GM18507 (cell line): ENCODE measurements at places on chromosomes 7 and 10.

DNA sequence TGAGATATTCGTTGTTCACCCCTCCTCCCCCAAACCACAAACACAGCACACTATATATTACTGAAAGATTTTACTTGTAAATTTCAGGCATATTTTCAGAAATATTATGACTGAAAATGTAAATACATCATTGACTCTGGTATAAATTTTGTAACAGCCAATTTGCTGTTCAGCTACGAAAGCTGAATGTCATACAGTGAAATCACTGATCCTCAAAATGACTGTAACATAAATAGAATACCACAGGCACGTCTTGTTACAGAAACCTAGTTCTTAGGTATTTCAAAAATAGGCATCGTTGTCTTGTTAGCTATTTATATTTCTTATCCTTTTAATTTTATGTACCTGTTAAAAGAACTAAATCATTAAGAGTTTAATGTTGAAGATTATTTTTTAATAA, 15.1 kb downstream of the TRUB1 start:
- DNase-seq = no peak

DNA sequence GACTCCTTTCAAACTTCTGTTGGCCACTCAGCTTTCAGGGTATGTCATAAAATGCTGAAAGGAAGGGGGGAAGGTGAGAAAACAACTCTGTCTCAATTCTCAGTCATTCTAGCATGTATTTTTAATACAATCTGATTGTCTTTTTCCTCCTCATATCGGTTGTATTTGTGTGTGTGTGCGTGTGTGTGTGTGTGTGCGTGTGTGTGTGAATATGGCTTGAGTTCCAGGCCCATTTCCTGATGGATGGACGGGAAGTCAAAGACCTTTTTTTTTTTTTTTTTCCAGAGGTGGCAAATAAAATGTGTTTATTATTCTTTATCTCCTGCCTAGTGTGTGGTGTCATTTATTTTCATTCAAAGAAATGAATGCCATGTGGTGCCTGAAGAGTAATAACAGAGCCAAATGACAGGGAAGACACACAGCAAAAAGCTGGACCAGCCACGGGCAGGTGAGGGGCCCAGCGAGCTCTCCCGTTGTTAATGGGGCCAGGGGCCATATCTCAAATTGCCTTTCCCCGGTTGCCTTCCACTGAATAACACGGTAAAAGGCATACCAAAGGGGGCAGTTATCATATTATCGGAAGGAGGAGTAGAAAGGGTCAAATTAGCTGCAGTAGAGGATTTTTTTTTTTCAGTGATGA, 3.1 kb upstream of the PLXNA4 start:
- no peak for DNase-seq

DNA sequence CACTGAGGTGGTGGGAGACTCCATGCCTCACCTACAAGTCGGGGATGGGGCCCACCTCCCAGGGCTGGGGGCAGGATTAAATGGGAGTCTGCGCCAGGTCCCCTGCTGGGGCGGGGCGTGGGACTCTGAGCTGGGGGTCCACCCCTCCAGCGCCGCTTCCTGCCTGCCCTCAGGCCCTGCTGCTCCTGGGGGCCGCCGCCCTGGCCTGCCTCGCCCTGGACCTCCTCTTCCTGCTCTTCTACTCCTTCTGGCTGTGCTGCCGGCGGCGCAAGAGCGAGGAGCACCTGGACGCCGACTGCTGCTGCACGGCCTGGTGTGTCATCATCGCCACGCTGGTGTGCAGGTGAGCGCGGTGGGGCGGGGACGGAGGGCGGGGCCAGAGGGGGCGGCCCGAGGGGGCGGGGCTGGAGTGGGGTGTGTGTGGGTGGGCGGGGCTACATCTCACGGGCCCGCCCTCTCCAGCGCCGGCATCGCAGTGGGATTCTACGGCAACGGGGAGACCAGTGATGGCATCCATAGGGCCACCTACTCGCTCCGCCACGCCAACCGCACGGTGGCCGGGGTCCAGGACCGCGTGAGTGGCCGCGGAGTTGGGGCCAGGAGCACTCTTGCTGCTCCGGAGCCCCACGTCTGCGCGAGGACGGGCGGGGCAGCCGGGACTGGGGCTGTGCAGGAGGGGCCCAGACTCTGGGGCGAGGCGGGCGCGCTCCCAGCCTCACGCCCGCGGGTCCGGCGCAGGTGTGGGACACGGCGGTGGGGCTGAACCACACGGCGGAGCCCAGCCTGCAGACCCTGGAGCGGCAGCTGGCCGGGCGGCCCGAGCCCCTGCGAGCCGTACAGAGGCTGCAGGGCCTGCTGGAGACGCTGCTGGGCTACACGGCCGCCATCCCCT, 15.1 kb downstream of the TTYH3 start:
- DNase-seq = no peak

GRCh38 chr10:21292763-21293517, 232.5 kb downstream of the SKIDA1 start:
- DNase-seq = no peak

DNA sequence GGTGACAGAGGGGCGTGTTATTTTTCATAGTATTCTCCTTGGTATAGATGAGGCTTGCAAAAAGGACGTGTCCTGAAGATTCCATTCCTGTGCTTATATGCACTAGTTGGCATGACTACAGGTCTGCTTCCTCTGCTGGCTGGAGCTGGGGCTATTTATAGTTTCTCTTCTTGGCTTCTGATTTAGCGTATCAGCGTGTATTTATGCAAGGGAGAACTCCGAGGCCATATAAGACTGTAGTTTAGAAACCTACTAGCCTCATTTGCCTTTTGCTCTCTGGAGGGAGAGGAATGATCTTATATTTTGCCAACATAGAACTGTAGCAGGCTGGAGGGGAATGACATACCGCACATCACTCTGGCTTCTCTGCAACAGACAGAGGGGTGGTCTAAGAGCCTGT, 39.7 kb downstream of the CACNB2 start:
- DNase-seq = no peak

- no peak for DNase-seq
Measured at GRCh38 chr7:40219917-40220316, 85.1 kb downstream of the SUGCT start.

DNA sequence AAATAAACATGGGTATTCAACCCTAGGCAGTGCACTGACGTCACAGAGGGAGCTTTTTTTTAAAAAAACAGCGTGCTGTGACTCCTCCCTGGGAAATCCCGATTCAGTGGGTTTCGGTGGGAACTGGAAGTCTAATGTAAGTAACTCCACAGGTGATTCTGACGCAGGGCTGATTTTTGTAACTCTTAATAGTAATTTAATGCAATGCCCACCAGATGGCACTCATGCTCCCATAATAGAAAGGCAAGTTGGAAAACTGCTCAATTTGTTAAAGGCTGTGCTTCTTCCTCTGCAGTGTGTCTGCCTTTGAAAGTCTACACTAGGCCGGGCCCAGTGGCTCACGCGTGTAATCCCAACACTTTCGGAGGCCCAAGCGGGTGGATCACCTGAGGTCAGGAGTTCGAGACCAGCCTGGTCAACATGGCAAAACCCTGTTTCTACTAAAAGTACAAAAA, 10.9 kb upstream of the RSU1 start:
- DNase-seq = no peak

GRCh38 chr7:19677180-19677579, 31.7 kb downstream of the POLR1F start:
- DNase-seq = no peak

- no peak for DNase-seq
Measured at GRCh38 chr7:94301024-94301586, 93.6 kb upstream of the COL1A2 start.

DNA sequence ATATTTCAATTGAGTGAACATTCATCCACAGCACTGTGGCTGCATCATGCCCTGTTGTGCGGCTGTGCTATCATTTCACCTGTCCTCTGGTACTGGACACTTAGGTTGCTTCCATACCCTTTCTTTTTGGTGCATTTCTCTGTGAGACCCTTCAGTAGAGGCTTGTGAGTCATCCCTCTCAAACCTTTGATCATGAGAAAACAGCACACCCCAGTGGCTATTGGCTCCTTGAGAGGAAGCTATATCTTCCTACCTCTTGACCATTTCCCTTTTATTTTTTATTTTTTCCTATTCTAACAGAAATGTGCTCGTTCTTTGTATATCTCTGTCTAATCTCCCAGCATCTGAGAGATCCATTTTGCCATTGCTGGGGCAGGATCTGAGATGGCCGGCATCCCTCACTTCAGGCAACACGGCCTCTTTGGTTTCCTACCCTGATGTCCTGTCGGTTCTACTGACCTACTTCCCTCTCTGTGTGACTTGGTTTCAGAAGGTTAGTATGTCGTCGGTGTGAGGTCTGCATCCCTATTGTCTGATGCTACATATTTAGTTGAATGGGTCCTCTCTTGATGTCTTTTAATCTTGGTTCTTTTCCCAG, 23.8 kb upstream of the PIK3AP1 start:
- DNase-seq = no peak

DNA sequence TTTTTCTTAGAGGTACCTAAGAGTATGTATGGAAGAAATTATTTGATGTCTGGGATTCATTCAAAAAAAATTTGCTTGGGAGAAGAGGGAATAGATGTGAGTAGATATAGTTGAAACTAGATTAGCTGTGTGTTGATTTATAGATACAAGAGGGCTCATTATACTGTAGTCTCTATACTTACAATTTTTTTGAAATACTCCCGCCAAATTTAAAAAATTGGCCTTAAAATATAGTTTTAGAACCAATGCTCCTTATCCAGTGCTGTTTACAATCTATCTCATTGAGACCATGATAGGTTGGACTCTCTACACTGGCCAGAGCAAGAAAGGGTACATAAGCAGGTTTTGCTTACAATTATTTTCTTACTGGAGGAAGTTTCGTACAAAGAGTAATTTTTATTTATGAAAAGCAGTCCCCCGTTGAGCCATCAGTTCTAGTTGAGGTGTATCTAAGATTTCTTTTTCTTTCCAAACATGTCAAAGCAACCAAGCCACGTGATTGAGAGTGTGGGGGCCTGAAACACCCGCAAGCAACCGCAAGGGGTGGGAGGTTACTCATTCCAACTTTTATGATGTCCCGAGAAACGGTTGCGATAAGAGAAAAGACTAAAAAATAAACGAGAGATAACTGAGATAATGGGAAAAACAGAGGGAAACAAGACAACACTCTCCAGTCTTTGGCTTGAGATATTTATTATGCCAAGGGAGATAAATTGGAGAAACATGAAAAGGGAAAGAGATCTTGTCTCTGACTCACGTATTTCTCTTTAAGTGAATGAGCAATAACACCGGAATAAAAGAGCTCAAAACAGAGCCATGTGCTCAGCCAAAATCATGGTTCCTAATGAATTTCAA, 729.2 kb downstream of the LRMDA start:
- DNase-seq = no peak

- no peak for DNase-seq
Measured at GRCh38 chr10:474406-474805, 215.1 kb downstream of the DIP2C start.

- DNase-seq = no peak
Measured at GRCh38 chr7:51261117-51261835, 55.3 kb downstream of the COBL start.

GRCh38 chr10:2744547-2745200, 322.7 kb upstream of the PFKP start:
- DNase-seq = no peak

GRCh38 chr10:8504499-8504898, 450.0 kb downstream of the GATA3 start:
- no peak for DNase-seq

DNA sequence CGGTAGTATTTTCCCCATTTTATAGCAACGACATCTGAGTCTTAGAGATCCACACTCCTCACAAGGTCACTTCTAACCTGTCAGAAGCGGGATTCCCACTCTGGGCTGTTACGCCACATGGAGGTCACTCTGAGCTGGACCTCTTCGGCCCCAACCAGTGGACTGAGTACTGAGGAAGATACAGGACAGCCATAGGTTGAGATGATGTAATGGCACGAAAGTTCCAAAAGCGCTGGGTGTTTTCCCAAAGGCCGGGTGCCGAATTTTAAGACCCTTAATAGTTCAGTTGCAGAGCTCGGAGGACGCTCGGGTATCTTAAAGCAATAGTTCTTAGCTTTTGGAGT, 699 bp downstream of the GHITM start:
- no peak for DNase-seq

DNA sequence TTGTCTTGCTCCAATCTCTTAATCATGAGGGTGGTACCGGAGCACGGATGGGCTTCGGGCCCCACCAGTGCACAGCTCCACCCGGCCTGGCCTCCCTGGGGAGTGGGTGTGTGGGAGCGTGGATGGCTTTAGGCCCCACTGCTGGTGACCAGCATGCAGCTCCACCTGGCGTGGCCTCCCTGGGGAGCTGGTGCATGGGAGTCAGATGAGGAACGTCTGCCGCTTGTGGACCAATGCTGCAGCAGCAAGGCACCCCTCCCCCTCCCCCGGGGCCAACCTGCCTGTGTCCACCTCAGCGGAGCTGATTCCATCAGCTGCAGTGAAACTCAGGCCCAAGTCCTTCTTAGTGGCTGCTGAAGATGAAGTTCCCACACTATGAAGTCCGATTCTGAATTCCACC, 511.4 kb downstream of the PTPRN2 start:
- DNase-seq = no peak

GRCh38 chr7:151798851-151799448, 78.0 kb downstream of the PRKAG2 start:
- DNase-seq = no peak

- no peak for DNase-seq
Measured at GRCh38 chr10:71830726-71831125, 20.3 kb downstream of the PSAP start.

- no peak for DNase-seq
Measured at GRCh38 chr10:72089618-72090017, 1.3 kb upstream of the SPOCK2 start.

- no peak for DNase-seq
Measured at GRCh38 chr7:158824028-158824427, 5.3 kb downstream of the ESYT2 start.

- DNase-seq = no peak
Measured at GRCh38 chr7:157710396-157710795, 373.6 kb downstream of the DNAJB6 start.

DNA sequence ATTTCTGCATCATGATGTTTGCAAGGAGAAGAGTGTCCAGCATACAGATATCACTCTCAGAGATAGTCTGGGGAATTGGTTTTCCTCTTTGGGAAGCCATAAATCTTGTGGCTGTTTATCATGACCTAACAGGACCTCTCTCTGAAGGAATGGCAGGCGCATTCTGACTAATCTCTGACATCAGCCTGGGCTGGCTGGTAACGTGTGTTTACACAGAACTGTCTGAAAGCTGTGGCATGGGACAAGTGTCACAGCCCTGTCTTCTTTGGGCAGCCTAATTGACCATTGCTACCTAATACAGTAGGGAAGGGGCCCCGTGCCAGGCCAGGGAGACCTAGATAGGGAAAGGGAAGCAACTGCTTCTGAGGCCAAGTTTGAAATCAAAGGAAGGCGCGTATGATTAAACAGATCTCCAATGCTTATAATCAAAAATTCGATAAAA, 73.9 kb upstream of the CABCOCO1 start:
- no peak for DNase-seq

DNA sequence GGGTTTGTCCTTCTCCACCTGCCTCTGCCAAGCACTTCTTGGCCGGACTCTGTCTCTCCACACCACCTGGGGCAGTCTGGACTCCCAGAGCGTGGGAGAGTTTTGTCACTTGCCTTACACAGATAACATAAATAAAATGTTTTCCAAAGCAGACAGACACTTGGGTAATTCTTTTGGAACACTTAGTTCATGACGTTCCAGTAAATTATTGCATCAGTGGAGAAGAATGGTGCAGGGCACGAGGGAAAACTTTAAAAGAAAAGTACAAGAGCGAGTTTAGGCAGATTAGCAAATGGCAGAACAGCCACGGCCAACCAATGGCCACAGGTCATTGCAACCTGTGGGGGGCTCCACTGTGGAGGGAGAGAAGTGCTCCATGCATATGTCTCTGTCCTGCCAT, 170.6 kb upstream of the GRB10 start:
- no peak for DNase-seq
